8988T (cell line): ENCODE measurements at places on chromosomes 11 and 22.

DNA sequence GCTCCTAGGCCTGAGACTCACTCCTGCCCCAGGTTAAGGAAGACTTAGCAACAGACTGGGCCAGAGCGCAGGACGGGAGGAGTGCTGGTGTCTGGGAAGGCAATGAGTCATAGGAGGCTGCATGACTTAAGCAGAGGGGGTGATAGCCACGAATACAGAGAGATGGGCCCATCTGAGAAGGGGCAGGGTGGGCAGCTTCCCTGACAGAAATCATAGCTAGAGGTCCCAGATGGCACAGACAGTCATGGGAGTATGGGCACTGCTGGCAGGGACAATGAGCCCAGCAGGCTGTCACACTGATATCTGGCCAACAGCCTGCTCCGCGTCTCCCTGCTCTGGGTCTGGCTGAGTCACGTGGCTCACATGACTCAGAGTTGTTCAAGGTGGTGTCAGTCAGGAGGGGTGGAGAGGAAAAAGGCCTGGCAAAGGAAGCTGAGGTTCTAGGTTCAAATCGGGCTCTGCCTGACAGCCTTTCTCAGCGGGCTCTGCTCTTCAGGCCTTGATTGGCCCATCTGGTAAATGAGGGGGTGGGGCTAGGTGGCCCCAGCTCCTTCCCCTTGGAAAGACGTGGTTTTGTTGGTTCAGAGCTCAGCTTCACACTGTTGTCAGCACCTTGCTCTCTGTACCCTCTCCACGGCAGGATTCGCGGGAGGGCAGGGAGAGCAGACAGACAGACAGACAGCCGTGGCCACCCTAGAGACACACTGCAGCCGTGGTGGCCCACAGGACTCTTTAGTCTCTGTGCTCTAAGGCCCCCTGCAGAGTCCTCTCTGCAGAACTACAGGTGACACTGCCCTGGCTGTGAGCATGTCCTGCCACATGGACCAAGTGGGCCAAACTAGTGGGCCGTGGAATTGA lies 47.8 kb downstream of the DBX1 start:
- peak; percentile 68 for DNase-seq

- no peak for DNase-seq
Observed at GRCh38 chr22:17172029-17172833, 13.2 kb upstream of the HDHD5 start.

DNA sequence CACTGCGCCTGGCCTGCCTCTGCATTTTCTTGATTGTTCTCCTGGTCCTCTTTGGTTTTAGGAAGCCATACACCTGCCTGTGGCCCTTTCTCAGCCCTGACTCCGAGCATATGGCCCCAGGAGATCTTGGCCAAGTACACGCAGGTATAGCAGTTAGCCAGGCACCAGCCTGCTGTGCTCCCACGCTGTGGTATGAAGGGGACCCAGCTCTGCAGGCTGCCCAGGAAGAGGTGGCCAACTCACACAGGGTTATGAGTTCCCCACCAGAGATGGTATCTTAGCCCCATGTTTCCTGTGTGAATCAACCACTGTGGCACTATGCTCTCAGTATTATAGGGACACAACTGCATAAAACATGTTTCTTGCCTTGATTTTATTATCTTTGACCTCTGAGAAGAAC lies 31.1 kb downstream of the SGSM3 start:
- no peak for DNase-seq

- DNase-seq = no peak
Observed at GRCh38 chr22:41368543-41369423, 13.0 kb upstream of the TEF start.

DNA sequence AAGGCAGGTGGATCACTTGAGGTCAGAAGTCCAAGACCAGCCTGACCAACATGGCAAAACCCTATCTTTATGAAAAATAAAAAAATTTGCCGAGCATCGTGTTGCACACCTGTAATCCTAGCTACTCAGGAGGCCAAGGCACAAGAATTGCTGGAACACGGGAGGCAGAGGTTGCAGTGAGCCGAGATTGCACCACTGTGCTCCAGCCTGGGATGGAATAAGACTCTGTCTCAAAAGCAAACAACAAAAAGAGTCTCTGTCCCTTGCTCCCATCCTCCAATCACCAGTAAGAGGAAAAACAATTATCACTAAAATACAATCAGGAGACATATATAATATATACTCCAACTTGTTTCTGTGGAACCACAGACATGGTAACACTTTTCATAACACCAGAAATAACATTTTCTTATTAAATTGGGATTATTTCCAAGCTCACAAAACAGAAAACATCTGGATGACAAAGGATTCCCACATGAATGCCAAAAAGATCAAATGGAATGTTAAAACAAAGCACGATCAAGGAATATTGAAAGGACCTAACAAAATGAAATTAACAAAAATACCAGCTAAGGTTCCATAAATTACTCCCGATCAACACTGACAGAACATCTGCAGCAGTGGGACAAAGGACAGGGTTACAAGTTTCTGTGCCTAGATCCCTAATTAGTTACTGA lies 15.2 kb downstream of the FCHSD2 start:
- DNase-seq = no peak

DNA sequence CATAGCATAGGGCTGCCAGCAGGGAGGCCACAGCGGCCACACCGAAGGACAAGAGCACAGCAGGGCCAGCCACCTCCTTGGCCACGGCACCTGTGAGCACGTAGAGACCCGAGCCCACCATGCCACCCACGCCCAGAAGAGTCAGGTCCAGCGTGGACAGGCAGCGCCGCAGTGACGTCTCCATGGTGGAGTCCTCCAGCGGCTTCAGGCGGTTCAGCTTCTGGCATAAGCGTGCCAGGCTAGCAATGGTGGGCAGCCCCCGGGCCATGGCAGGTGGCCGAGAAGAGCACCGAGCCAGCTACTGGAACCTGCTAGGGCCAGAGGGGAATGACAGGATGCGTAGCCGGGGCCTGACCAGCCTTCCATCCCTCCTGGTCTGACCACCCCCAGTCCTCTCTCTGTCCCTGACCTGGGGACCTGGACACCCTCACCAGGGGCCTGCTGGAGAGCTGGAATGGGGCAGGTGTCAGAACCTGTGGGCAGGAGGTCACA lies 770 bp downstream of the SLC7A4 start:
- DNase-seq = no peak

DNA sequence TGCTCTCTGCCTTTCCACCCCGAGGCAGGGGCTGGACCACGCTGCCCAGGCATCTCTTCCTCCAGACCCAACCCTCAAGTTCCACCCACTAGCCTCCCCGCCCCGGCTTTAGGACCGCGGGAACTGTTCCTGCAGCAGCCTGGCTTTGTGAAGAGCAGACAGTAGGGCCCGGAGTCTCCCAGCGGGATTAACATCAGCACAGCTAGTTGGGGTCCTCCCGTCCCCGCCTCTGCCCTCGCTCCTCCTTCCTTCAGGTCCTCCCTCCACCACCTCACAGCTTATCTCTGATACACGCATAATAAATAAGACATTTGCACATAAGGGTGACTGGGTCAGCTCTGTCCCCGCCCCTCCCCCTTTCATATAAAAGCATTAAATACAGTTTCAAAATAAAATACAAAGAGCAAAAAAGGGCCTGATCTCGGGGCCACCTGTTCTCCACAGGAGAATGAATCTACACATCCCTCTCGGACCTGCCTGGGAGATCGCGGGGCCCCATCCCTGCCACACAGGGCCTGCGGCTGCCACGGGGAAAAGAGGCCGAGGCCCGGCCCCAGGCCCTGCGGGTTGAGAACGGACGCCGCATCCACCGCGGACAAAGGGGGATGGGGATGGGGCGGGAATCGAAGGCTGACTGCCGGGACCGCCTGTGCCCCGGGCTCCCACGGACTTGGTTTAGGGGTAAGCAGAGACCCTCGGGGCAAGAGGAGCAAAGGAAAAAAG lies 6.5 kb downstream of the ZFTA start:
- DNase-seq = peak; percentile 77

- DNase-seq = no peak
Observed at GRCh38 chr11:64536396-64536941, 54.6 kb upstream of the SLC22A12 start.

- DNase-seq = no peak
Observed at GRCh38 chr11:95516786-95517185, 272.8 kb downstream of the FAM76B start.

GRCh38 chr11:86914865-86915519 lies 40.2 kb downstream of the FZD4 start:
- DNase-seq = no peak

DNA sequence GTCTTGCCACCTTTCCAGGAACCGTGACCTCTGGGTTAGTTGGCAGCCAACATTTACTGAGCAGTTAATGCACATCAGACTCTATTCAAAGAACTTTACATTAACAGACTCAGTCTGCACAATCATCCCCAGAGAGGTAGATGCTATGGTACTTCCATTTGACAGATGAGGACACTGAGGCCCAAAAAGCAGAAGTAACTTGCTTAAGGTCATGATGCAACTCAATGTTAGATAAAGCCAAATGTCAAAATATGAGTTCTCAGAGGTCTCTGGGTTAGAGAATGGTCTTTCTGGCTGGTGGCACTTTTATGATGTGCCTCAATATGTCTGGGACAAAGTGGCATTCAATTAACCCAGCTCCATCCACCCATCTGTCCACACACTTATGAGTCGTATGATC lies 450.0 kb downstream of the MIAT start:
- DNase-seq = no peak

- DNase-seq = no peak
Observed at GRCh38 chr11:119034813-119035212, 4.1 kb upstream of the SLC37A4 start.

- peak; percentile 5 for DNase-seq
Observed at GRCh38 chr11:120147094-120147949, 9.4 kb upstream of the TRIM29 start.

DNA sequence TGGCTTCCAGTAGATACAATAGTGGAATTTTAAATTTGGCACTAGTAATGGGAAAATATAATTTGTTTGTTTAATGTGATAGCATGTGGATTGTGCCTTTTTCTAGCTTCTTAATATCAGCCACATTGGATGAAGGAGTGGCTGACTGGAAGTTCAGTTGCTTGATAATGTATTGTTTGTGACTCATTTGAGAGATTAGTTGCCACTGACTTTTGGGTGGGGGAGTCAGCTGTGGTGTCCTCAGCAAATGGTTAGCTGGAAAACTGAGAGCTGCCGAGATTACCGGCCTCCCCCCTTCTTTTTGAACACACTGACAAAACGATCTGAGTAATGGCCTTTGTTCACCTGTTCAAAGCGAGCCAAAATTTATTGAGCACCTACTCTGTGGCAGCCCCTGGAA lies 5.5 kb downstream of the JAM3 start:
- no peak for DNase-seq

- DNase-seq = no peak
Observed at GRCh38 chr22:37848587-37849088, 581 bp upstream of the EIF3L start.

- no peak for DNase-seq
Observed at GRCh38 chr11:11510939-11511338, 110.9 kb downstream of the GALNT18 start.

DNA sequence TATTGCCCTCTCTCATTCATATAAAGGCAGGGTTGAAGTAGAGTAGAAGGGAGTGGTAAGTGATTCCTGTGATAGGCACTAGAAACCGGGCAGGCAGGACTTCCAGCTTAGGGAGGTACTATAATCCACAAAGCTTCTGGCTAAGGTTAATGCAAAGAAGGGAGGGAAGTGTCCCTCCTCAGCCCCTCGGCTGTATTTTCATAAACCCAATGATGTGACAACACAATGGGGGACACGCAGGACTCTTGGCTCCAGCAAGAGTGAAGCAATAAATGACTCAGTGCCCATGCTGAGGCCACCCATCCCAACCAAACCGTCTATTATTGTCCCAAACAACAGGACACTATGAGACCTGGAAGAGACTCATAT lies 90.7 kb downstream of the ETS1 start:
- DNase-seq = no peak

DNA sequence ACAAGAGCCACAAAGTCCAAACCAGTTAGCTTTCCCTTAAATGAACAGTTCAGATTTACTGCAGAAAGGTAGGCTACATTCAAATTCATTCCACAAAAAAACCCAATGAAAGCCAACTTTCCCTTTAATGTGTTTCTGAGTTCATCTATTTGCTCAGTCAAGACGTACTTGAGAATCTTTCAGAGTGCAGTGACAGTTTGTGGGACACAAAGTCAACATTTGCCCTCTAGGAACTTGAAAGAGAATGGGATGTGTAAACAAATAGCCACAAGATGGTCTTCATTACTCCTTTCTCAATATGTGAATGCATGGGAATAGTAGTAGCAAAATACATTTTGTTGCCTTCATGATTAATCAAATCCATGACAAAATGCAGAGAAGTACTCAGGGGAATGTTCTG lies 15.8 kb downstream of the RTCB start:
- DNase-seq = no peak

DNA sequence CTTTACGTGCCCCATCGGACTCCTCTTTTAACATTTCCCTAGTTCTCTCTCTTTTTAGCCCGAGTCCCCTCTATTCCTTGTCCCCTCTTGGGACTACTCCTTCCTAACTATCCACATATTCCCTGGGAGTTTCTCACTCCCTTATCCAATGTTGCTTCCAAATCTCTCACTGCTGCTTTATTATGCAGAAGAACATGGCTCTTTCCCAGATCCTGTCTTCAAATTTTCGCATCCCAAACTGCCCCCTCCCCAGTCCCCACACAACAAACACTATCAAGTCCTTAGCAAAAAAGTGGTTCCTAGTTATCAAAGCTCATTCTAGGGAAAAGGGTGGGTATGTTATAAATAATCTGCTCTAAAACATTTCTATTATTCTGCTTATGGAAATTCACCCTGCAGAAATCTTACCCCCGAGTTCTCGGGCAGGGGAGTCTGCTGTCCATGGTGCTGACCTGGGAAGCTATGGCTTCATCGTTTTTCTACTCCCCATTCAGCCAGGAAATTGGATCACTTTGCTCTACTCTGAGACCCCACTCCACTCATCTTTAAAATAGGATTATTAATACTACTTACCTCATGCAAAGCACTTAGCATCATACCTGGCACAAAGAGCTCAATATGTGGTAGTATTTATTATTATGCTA lies 393.5 kb downstream of the BUD13 start:
- no peak for DNase-seq

GRCh38 chr11:99814021-99814420 lies 793.3 kb downstream of the CNTN5 start:
- DNase-seq = no peak

GRCh38 chr11:78339945-78340344 lies 77.7 kb downstream of the GAB2 start:
- no peak for DNase-seq

GRCh38 chr11:8036986-8037385 lies 44.0 kb upstream of the TUB start:
- DNase-seq = no peak

- DNase-seq = no peak
Observed at GRCh38 chr11:103077554-103077953, 14.4 kb downstream of the DCUN1D5 start.

- DNase-seq = peak; percentile 75
Observed at GRCh38 chr11:370070-370941, 1.0 kb downstream of the B4GALNT4 start.
